Effector CD8-positive, alpha-beta T cell (primary cell): ENCODE measurements at places on chromosomes 2 and 18.

GRCh38 chr2:112699984-112700667, 20.7 kb upstream of the NT5DC4 start:
- no peak for DNase-seq

- DNase-seq, result no peak
Observed at GRCh38 chr2:151845481-151845880, 17.3 kb upstream of the ARL5A start.

DNA sequence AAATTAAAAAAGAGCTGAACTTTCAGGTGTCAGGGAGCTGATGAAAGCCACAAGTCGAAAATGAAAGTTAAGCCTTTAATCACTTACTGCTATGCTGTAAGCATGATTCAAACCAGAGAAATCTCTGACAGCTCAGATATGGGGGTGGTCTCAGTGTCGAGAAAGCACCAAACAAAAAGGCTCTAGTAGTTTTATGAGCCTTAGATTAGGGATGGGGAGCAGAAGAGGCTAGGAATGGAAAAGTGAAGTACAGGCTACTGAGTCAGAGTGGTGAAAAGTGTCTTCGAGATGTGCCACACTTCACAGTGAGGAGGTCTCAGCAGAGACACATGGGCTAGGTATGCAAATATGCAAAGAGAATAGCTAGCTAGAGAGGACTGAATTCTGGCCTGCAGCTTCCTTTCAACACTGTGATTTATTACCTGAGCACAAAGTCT, 482.2 kb downstream of the SPAG16 start:
- DNase-seq, result no peak

GRCh38 chr2:173087793-173088496, 12.3 kb downstream of the MAP3K20 start:
- no peak for DNase-seq

DNA sequence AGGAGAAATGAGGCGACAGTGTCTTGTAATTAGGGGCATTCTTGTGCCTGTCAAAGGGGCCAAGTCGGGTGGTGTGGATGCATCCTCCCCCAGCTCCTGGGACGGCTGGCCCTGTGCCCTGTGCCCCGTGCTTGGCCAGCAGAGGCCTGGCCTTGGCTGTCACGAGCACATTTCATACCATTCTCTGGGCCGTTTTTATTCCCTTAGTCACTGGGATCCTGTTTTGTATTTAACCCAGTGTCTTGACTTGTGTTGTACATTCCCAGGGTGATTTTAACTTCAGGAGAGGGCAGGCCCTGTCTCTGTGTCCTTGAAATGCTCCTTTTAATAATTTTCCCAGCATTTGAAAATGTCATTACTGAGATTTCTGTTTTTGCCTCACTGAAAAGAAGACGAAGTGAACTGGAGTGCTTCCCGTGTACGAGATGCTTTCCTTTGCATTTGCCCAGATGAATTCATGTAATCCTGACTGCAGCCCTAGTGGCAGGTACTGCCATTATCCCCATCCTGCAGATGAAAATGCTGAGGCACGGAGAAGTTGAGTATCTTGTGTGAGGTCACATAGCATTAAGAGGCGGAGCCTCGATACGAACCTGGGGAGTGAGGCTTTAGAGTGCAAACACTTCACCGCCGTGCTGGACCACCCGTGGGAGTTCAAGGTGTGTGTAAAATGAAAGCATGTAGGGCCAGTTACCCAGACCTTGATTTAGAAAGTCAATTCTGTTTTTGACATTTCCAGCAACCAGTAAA, 57.0 kb downstream of the SH3RF3 start:
- DNase-seq, result no peak

- no peak for DNase-seq
Observed at GRCh38 chr2:217444509-217444908, 558.3 kb downstream of the TNS1 start.

DNA sequence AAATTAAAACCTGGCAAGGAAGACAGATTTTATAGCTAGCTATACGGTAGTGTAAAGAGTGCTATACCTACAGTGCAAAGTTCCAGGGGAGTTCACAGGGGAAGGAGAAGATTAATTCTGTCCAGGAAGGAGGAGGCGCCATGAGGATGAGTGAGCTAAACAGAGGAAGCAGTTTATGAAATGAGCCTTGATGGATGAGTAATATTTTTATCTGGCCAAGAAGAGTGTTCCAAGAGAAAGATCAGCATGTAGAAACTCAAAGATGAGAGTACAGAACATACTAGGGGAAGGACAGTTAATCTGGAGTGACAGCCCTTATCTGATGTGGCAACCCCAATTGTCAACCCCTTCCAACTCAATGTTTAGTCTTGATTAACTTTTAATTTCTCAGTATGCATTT, 54.8 kb downstream of the CDH20 start:
- no peak for DNase-seq

GRCh38 chr2:27271631-27272340, 3.4 kb upstream of the DNAJC5G start:
- no peak for DNase-seq

GRCh38 chr2:96353032-96353561, 17.5 kb downstream of the NCAPH start:
- no peak for DNase-seq

GRCh38 chr2:8086357-8086756, 595.5 kb upstream of the ID2 start:
- DNase-seq, result no peak

- DNase-seq, result peak; percentile 65
Observed at GRCh38 chr2:24491542-24492420, 727 bp downstream of the NCOA1 start.

GRCh38 chr2:53182601-53183000, 585.0 kb upstream of the CHAC2 start:
- no peak for DNase-seq

DNA sequence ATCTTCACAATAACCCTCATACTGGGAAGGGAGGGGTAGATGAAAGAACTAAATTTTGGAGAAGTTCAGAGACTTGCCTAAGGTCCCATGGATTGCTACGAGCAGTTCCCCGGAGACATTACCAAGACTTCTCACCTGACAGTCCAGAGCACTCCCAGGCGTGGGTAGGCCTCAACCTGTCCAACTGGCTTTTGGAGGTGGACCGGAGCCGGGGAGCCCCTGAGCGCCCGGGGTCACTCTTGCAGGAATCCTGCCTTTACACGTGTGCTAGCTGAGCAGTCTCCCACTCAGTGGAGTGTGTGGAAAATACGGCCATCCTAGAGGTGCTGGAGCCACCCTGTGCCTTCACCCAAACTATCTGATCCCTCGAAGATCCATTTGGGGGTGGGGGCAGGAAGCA, 8.0 kb downstream of the POMC start:
- DNase-seq, result no peak

DNA sequence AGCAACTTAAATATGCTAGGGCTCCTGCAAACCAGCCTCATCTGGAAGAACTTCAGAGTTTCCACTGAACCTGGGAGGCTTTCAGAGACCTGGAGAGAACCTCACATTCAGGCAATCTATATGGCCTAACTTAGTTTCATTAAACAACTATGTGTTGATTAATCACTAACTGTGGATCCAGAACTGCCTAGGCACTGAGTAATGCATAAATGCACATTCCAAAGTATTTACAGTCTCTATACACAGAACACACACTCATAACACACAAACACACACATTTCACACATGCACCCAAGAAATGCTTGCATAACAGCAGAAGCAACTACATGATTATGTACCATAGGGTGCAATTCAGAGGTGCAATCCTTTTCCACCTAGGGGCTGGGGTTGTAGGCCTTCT, 552.8 kb downstream of the BCL11A start:
- no peak for DNase-seq

GRCh38 chr18:23883277-23883790, 131.2 kb upstream of the TTC39C start:
- no peak for DNase-seq

DNA sequence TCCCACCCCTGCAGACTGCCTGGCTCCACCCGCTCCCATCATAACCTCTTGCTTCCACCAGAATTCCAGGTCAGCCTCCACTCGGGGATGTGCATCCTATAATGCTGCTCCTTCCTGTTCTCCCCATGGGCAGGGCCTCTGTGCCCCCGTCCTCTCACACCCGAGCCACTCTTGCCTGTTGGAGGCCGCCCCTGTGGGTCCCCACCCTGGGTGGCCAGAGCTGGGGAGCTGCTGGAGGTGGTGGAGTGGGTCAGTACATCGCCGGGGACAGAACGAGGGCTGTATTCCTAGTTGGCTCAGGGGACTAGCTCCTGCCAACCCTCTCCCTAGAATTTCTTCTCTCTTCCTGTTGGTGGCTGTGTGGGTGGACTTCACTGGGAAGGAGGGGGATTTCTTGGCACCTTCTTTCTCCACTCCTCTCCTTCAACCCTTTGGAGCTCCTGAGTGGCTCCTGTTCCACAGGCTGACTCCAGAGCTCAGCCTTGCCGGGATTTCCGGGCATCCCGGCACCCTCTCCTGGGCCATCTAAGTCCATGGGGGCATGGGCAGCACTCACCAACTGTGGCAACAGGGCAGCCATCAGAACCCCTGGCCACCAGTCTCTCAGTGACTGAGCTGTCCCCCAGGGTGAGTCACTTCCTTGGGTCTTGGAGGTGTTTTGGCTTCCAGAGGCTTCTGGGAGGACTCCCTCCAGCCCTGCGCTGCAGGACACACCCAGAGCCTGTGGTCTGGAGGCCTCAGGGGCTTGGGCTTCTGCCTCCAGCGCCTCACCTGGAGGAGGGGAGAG, 88.2 kb upstream of the MCFD2 start:
- DNase-seq, result no peak

DNA sequence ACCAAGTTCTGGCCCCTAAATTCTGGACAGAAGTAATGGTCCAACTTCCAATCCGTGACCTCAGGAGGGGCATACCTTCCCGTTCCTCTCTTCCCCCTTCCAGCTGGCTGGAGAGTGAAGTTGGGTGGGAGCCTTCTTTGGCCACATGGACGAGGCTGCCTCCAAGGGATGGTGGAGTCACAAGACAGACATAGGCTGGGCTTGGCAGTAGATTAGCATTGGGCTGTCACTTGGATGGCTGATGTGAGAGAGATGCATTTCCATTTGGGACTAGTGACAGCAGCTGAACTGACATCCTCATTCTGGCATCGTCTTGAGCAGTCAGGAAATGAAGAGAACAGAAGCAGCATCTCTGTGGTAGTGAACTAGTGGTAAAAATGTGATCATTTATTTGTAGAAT, 12.6 kb downstream of the NT5DC4 start:
- DNase-seq, result no peak

GRCh38 chr2:74764429-74765272, 69.3 kb upstream of the HK2 start:
- no peak for DNase-seq

- no peak for DNase-seq
Observed at GRCh38 chr18:45056926-45057325, 376.2 kb downstream of the SETBP1 start.

DNA sequence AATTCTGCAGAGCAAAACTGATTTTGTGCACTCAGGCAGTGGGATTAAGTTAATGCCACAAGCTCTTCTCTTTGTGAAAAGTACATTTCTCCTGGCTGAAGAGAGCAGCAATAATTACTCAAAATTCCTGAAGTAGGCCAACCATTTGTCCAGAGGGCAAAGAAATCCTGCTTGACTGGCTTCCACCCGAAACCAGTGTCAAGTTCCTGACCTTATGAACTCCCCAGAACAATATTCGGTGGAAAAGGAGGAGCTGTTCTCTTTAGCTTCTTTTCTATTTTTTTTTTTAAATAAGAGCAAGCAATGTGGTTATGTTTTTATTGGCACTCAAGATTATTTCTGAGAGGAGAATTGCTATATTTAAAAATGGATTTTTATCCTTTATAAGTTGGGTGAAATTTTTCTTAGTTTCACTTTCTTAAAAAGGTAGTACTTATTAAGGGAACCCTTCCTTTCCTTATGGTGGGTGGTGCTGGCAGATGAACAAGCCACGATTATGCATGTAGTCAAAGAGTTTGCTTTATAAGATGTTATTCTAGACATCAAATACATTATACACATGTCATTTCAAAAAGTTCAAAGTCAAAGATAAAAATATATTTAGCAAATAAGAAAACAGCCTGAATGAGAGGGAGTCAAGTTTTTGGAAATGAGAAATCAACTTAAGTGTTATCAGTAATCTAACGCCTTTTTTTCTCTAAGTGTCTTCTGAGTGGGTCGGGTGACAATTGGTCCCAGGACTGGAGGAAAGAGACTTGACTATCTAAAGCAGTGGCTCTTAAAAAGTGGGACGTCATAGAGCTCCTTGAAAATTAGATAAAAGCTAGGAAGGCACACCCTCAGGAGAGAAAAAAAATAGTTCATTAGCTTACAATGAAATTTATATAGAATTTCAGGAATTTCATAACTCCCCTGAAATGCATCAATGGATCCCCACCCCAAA, 194.5 kb downstream of the IKZF2 start:
- DNase-seq, result no peak

- no peak for DNase-seq
Observed at GRCh38 chr2:135733045-135733444, 8.6 kb upstream of the UBXN4 start.

DNA sequence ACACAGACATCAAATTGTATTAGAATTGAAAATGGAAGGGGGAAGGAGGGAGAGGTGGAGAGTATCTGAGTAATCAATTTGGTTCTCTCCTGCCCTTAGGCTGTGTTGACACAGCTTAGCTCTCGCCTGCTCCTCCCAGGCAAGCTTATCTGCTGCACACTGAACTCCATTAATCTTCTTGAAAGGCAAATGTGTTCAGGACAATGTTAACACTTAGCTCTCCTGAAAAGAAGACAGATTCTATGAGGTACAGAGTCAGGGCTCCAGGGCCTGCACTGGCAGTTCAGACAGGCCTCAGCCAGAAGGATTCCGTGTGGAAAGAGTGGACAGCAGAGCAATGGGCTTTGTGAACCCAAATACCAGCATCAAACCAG, 430.0 kb upstream of the TNP1 start:
- no peak for DNase-seq
